ENCODE measurements at places on chromosomes 13 and 19.

DNA sequence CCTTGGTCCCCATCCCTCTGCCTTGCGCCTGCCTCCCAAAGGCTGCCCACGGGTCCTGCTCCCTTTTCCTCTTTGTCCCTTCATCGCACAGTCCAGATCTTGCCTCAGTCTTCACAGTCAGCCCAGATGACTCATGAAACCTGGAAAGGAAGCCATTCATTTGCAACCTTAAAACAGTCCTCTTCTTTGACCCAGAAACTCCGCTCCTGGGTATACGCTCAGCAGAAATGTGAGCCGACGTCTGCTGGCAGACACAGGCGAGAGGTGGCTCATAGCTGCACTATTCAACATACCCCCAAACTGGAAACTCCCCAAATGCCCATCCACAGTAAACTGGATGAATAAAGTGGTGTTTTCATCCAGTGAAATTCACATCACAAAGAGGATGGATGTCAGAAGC is 13.6 kb upstream of the PEPD start:
- DNase-seq: no peak

GRCh38 chr13:34243403-34243802 is 425.5 kb downstream of the RFC3 start:
- no peak for DNase-seq

- DNase-seq: no peak
These were observed 27.5 kb upstream of the WDFY2 start for GRCh38 chr13:51556740-51557139.

DNA sequence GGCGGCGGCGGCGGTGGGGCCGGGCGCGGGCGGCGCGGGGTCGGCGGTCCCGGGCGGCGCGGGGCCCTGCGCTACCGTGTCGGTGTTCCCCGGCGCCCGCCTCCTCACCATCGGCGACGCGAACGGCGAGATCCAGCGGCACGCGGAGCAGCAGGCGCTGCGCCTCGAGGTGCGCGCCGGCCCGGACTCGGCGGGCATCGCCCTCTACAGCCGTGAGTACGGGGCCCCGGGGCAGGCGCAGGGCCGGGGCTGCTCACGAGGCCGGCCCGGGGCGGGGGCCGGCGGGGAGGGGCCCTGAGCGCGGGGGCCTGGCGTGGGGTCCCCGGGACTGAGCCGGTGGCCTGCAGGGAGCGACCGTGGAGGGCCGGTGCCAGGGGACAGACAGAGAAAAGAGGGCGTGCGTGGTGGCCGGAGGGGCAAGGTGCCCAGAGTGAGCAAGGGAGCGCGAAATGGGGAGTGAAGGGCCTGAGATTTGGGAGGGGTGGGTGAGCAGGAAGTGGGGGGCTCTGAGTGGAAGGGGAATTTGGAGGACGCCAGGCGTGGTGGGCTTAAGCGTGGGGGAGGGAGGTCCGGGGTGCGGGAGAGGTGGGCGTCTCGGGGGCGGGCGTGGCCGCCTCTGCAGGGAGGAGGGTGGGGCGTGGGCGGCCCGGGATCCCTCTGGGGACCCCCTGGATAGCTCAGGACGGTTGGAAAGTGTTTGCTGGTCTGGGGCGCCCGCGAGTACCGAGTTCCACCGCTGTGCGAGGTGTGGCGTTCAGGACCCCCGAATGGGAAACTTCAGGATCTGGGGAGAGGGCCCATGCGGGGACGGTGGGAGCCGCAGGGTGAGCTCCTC is 575 bp downstream of the CARM1 start:
- DNase-seq: no peak

Data from anterior cingulate cortex (tissue), 58 donors.